ENCODE measurements at places on chromosomes 6 and 20.

DNA sequence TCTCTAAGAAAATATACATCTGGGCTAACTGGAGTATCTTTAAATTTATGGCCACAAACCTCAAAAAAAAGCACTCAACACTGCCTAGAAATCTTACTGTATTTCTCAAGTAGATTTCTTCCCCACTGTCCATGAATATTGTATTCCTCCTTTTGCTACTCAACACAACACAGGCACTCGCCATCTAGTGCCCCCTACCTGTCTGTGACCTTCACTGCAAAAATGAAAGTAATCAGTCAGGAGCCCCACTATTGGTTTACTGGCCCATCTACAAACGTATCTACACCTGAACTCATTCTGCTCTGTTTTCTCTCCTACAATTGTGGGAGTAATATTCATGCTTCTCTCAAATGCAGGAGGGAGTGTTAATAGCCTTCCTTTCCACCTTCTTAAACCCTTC lies 58.3 kb downstream of the LY86 start:
- DNase-seq: no peak

- DNase-seq: no peak
These were observed 27.1 kb upstream of the SYNCRIP start for GRCh38 chr6:85669735-85670194.

GRCh38 chr6:6599468-6599873 lies 11.0 kb downstream of the LY86 start:
- DNase-seq: no peak

GRCh38 chr6:166940643-166941068 lies 15.7 kb downstream of the RNASET2 start:
- no peak for DNase-seq

DNA sequence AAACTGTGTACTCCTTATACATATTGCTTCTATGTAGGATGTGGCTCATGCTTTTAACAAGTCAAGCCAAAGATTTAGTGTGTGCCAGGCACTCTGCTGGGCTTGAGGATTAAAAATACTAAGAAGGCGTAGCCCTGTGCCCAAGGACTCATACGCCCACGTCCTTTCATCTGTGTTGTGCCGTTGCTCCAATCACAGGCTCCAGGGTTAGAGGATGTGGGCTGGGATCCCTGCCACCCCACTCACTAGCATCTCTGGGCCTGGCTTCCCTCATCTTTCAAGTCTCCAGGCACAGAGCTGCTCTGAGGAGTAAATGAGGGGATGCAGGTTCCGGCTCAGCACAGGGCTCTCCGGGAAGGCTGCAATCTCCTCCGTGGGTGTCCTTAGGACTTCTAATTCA lies 214.2 kb downstream of the SYNDIG1 start:
- DNase-seq: no peak

DNA sequence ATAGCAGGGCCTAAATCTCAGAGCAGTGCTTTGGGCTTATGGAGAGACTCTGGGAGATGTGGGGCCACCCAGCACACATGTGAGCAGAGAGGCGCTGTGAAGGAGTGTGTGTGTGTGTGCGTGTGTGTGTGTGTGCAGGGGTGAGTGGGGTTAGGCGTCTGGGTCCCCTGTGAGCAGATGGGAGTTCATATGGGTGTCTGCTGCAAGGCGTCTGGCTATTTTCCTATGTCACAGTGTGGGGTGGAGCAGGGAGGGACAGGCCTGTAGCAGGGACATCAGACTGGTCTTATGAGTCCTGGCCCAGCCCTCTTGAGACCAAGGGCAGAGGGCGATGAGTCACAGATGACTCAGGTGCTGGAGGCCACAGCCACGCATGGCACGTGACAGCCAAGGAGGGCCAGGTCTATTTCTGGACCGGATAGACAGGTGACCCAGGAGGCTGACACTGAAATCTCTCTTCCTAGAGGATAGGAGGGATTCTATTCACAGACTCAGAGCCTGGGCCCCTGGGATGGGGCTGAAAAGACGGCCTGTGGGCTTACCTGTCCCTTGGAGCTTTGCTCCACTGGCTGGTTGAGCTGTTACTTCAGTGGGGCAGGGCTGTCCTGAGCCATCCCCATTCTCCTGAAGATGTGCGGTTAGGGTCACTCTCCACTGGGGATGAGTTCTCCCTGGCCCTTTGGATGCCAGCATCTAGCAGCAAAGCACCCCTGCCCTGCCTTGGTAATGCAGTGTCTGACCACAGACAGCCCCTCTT lies 28.9 kb downstream of the VEGFA start:
- DNase-seq: no peak

DNA sequence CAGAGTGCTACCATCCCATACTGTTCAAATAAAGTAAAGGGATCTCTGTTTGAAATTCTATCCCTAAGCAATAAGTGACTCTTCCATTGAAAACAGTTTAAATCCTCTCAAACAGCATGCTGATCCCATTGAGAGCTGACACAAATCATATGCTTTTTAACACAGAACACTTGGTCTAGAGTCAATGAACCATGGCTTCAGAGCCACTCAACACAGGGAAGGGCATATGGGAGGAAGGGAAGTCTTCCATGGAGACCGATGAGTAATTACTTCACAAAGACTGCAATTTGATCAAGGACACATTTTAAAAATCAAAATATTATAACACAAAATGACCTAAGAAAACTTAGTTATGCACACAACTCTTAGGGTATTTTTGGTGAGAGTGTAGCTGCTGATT lies 1073.0 kb upstream of the MAP3K7 start:
- no peak for DNase-seq

GRCh38 chr20:11101243-11101642 lies 427.4 kb upstream of the JAG1 start:
- DNase-seq: no peak

GRCh38 chr6:69974193-69974592 lies 107.8 kb downstream of the COL19A1 start:
- no peak for DNase-seq

DNA sequence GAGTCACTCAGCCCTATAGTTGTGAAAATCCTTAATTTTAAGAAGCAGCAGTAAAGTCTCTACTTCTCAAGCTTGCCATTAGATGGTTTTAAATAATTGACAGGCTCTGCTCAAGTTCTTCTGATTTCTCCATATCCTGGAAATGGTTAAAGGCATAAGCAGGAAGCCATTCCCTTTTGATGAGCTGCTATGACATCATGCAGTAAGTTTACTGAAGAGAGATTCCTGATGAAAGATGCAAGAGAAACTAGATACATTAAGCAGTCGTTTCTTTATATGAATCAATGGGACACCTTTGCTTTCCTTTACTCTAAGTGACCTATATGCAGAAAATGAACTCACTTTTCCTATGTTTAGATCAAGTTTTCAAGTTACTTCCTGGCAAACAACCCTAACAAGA lies 9.8 kb downstream of the POPDC3 start:
- DNase-seq: no peak

DNA sequence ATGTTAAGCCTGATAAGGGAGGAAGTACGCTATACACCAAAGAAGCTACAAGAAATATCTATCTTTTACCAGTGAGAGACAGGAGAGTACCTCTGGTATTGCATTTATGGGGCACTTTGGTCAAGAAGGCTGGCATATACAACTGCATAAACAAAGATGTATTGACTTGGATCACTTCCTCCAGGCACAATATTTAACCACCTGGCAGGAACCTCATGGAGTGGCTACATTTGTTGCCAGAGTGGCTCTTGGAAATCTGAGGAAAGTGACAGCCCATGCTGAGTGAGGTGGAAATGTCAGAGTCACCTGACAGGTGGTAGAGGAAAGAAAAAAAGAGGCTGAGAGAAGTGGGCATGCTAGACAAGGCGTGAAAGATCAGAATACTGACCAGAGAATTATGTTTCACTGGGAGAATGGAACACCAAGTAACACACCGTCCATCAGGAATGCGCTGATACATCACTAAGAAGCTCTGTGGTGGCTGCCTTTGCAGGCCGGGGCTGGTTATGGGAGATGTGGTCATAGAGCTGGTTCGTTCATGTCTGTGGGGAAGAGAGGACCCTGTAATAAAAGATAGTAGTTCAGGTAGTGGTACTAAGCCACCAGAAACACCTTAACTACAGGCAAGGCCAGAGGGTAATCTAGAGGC lies 61.4 kb upstream of the UFL1 start:
- no peak for DNase-seq

Measured in thoracic aorta (tissue), 2 donors.